Activated T-helper 1 cell treated with anti-CD3 and anti-CD28 coated beads, Interleukin-2, amount 50 U/mL, for 16 hours (primary cell): ENCODE measurements at places on chromosomes 2 and 18.

GRCh38 chr18:55549474-55550104 is 38.4 kb downstream of the TCF4 start:
- DNase-seq = no peak

- no peak for DNase-seq
These were observed 1.2 kb upstream of the EMILIN1 start for GRCh38 chr2:27077231-27077630.

DNA sequence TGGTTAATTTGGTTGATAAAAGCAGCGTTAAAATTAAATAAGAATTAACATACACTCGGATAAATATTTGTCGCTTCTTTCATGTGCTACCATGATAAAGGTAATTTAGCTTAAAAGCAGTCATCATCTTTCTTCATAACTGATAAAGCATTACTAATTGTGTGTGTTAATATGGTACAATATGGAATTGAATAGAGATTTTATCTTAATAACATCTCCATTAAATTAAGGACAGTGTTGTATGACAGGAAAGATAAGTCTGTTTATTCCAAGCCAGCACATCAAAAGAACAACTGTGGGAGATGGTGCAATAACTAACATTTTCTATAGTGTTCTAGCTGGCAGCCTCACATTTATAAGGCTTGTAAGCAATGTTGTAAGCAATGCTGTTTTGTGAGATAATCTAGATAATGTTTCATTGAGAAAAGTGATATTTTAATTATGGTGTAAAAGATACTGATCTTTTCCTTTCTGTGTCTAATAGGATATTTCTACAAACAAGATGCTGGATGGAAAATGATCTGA is 64.4 kb upstream of the AFF3 start:
- no peak for DNase-seq

DNA sequence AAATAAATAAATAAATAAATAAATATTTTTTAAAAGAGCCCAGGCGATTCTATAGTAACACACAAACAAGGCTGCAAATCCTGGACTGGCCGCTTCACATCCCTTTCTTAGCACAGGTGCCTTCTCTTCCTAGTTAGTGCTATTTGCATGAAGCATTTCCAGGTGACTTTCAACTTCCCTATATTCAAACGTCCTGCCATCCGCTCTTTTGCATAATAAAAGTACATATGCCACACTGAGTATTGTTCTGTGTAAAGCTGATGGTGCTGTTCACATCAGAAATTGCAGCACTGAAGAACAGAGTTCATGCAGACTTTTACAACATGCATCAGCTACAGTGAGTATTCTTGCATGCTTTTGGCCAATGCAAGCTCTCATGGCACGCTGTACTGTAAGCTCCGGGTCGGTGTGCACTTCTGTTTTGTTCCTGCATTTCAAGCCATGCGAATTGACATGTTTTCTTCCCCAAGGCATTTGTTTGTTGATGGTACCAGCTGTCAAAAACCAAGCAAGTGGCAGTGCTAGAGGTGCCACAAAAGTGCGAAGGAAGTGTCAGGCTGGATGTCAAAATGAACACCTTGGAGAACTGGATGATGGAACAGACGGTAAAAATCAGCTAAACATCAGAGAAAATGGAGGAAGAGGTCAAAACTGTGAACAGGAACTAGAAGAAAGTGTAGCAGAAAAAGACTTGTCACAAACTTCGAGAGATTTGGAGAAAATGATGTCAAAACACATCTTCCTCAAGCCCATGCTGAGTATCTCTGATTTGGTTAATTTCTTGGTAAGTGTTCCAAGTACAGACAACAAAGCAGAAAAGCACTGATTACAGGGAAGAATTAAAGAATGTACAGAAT is 25.5 kb upstream of the CEP68 start:
- no peak for DNase-seq

GRCh38 chr2:144683107-144683753 is 163.3 kb upstream of the ZEB2 start:
- no peak for DNase-seq

- no peak for DNase-seq
These were observed 68.9 kb downstream of the BIRC6 start for GRCh38 chr2:32425719-32426141.

- no peak for DNase-seq
These were observed 169.2 kb downstream of the TGIF1 start for GRCh38 chr18:3619222-3619621.

- no peak for DNase-seq
These were observed 31.8 kb downstream of the KLF7 start for GRCh38 chr2:207133820-207134519.

- DNase-seq = no peak
These were observed 40.4 kb downstream of the KIDINS220 start for GRCh38 chr2:8796878-8797550.

- DNase-seq = no peak
These were observed 117.8 kb downstream of the WDSUB1 start for GRCh38 chr2:159168707-159169106.

- DNase-seq = no peak
These were observed 57.8 kb upstream of the MC2R start for GRCh38 chr18:13973061-13973575.

DNA sequence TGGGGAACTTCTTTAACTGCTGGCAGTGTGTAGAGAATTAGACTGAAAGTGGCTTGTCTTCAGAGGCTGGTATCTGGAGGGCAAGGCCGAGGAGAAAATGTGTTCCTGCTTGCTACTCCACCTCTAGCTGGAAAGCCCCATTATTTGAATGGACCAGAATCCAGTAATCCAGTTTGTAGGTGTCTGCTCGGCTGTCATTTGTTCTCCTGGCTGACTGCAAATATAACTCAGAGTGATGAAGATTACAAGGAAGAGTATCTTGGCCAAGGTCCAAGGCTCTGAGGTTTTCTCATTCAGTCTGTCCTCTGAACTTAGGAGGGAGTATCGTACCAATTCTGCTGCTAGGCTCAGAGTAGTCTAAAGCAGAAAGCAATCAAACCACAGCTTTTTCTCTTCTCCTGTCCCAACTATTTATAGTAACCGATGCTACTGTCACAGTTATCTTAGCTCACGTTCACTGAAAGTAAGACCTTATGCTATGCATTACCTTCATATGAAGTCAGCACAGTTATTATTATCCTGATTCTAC is 228.6 kb downstream of the SETBP1 start:
- DNase-seq = no peak
